ENCODE measurements at places on chromosomes 5 and 9.
A peak's percentile ranks its signal among the peaks of the same experiment; 100 is the strongest.

DNA sequence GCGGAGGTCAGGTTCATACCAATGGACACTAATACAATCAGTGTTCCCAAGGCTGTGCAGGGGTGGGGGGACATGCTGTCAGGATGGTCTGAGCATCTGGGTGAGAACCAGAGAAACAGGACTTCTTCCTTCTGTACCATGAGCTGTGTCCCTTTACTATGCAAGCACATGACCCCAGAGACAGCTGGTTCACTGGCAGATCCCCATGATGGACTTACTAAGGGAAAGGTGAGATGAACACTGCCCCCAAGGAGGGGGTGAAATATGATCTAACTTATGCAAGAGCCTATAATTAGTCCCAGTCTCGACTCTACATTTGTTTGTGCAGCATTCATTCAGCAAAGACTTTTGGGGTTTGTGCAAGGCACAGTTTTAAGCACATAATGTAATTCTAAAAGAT lies 91.4 kb downstream of the LIFR start:
- no peak for DNase-seq

- peak; percentile 42 for DNase-seq
These were observed 705 bp downstream of the SEPTIN8 start for GRCh38 chr5:132776131-132776937.

GRCh38 chr5:387491-388265 lies 55.3 kb upstream of the EXOC3 start:
- no peak for DNase-seq

DNA sequence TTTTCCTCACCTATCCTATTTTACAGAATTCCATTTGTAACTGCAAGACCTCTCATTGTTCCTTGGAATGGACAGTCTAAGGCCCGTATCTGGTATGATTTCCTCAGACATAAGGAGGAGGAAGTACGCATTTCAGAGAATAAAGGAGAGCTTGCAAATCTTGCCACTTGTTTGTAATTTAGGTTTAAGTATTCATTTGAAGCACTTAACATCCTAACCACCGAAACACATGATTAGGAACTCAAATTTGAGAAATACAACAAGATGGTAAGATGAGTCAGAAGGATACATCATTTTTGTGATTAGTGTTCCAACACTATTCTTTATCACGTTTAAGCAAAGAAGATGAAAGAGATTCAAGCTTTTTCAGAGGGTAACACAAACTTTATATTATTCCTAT lies 3.9 kb upstream of the ZCCHC9 start:
- DNase-seq, result no peak

- DNase-seq, result no peak
These were observed 10.9 kb upstream of the RIMOC1 start for GRCh38 chr5:41893074-41893851.

GRCh38 chr9:24351258-24351657 lies 194.4 kb downstream of the IZUMO3 start:
- no peak for DNase-seq

All from posterior cingulate gyrus (tissue), 11 donors.